ENCODE measurements at places on chromosomes 3 and 15. TPM values are rescaled to one million over a fixed set of nuclear protein-coding genes. Genes with fewer than 3 reads are reported as not detected.

AADACL2 gene
- not detected for total RNA-seq

- H3K36me3 ChIP-seq: no peaks in the 10 kb centered on the region
- H3K4me3 ChIP-seq: no peak overlapping the region
- peaks cover 8% of the 10 kb centered on the region for H3K4me1 ChIP-seq
- no peaks in the 10 kb centered on the region for H3K27me3 ChIP-seq
- no peak overlapping the region for H3K27ac ChIP-seq
- no peak for DNase-seq
Observed at GRCh38 chr3:71492974-71493771, 90.4 kb downstream of the FOXP1 start.

DNA sequence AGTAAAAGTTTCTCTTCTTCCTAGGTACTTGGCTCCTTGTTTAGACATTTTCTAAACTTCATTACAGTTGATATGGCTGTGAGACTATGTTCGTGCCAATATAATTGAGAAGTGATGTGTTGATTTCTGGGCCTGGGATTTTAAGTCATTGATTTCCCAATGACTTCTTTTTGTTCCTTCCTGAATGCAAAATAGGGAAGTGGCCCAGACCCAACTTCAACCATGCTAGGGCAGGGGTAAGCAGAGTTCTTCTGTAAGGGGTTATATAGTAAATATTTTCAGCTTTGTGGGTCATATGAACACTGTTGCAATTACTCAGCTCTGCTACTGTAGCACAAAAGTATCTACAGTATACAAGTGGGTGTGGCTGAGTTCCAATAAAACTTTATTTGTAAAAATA lies 320.1 kb upstream of the WNT5A start:
- H3K4me1 ChIP-seq: no peaks in the 10 kb centered on the region
- H3K4me3 ChIP-seq: no peak overlapping the region
- no peaks in the 10 kb centered on the region for H3K36me3 ChIP-seq

- DNase-seq: no peak
- no peaks in the 10 kb centered on the region for H3K36me3 ChIP-seq
- H3K27ac ChIP-seq: no peak overlapping the region
- H3K4me1 ChIP-seq: no peaks in the 10 kb centered on the region
Observed at GRCh38 chr3:118380576-118380975, 654.1 kb downstream of the IGSF11 start.

MELTF gene
- total RNA-seq: 19.9 TPM

DNA sequence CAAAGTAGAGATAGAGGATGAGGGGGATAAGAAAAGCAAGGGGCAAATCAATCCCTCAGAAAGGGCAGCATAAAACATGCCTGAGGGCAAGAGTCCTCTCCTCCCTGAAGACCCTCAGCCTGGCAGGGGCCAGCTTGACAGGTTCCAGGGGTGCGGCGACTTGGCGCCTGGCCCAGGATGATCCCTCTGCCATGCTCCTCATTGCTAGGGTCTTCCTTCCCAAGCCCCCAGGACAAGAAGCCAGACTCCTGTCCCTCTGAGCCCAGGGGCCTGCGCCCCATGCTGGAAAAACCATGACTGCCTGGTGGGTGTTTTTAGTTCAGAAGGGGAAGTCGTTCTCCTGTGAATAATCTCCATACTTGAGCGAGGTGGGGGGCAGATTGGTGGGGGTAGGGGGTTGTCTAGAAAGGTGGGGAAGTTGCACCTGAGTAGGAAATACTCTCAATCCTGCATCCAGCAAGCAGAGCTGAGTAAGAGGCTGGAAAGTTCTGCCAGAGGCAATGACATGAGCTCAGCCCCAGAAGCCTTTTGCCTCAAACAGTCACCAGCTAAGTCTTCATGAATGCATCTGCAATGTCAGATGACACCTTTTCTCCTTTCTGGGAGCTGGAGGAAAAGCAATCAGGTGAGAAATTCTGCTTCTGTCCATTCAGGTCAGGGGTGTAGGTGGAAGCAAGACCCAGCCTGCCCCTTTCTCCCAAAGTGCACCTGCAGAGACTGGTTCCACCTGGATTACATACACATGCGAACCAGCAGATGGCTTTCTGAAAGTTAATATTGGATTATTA lies 18.3 kb downstream of the SLC12A8 start:
- peaks cover under 1% of the 10 kb centered on the region for H3K36me3 ChIP-seq
- H3K27ac ChIP-seq: no peak overlapping the region
- no peaks in the 10 kb centered on the region for H3K4me1 ChIP-seq

DNA sequence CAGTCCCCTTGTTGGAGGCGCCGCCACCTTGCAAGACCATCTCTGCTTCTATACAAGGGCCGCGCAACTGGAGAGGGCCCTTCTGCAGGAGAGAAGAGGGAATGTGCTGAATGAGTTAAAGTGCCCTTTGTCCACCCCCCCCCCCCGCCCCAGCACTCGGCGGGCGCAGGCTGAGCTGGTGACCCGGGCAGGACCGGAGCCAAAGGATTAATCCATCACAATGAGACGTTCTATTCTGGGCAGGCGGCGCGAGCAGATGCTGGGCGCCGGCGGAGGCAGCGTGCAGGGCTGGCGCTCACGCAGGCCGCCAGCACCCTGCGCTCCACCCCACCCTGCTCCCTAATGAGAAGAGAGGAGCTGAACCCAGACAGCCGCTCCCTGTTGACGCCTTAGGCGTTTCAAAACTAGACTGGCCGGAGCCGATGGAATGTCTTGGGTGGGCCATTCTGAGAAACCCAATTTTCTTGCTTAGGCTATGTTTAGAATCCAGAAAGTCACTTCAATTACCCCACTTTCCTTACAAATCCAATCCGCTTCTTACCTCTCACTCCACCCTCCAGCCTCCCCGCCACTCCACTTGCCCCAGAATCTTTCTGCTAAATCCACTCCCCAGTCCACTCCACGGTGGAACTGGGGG lies 32.9 kb downstream of the GJD2 start:
- no peak overlapping the region for H3K4me3 ChIP-seq
- H3K27me3 ChIP-seq: no peaks in the 10 kb centered on the region
- DNase-seq: peak; percentile 83
- H3K4me1 ChIP-seq: no peaks in the 10 kb centered on the region

DNA sequence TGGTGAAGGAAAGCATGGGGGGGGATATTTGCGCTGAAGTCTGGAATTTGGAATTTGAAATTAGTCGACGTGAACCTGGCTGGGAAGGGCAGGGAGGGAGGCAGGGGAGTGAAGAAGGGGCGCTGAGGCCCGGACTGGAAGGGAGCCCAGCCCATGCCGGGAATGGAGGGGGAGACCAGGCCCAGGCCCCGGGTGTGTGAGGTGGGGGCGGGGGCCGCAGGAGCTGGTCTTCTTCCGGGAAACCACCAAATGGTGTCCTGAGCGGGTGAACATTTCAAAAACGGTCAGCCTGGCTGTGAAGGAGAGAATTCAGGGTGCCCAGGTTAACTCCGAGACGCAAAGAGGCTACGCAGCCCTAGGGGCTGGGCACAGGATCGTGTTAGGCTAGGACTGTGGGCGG lies 497 bp upstream of the PRR20G start:
- DNase-seq: no peak
- no peaks in the 10 kb centered on the region for H3K27me3 ChIP-seq
- H3K4me3 ChIP-seq: no peak overlapping the region
- H3K4me1 ChIP-seq: no peaks in the 10 kb centered on the region

DNA sequence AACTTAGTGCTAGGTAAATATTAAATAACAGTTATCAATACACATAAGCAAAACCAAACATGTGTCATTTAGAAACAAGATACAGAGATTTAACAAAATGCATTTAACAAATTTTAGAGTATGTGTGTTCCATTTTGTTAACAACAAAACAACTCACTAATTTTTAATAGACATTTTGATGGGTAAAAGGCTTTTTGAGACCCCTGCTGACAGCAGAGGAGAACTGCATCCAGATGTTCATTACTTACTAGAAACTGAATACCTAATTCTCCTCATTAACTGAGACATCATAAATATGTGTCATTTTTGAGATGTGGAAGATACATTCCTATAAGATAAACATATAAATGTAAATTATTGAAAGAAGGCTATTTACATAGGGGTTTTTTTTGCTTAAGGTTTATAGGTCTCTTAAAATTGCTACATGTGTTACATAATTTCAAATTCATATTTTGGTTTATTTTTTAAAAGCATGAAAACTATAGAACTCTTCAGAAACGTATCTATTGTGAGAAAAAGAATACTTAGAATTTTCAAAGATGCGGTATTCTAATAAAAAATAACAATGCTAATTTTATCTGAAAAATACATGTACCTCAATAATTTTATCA lies 1009.8 kb downstream of the TUSC7 start:
- H3K4me3 ChIP-seq: no peak overlapping the region
- no peaks in the 10 kb centered on the region for H3K36me3 ChIP-seq
- no peaks in the 10 kb centered on the region for H3K4me1 ChIP-seq

DNA sequence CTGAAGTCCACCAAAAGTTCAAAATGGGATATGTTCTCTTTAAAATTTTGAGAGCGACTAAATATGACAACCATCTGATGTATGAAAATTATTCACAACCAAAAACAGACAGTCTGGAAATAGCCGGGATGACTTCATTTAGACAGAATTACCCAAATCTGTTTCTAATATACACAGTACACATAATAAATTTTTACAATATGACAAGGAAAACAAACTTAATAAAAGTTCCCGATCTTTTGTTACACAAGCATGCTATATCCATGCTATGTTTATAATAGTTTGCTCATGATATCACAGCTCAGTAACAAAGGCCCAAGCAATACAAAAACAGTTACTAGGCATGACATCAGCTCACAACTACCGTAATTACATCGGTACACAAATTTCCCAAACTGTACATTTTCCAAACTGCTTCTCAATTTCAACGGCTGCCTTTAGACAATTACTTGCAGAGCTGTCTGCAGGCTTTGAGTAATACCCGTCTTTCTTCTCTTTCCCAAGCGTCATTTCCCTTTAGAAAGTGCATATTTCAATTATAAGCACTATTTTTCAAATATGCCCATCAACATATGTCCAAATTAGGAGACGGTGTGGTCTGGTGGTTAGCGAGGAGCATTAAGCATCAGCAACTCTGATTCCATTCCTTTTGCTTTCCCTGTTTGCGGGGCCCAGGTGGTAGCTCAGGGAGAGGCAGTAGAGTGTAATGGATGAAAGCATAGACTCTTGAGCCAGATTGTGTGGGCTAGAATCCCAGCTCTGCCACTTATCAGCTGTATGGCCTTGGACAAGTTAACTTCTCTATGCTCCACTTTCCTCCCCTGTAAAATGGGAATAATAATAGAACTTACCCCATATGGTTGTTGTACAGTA lies 481.2 kb downstream of the FOXP1 start:
- no peaks in the 10 kb centered on the region for H3K36me3 ChIP-seq
- H3K27ac ChIP-seq: peak overlapping the region; percentile 1
- no peaks in the 10 kb centered on the region for H3K27me3 ChIP-seq
- no peaks in the 10 kb centered on the region for H3K4me1 ChIP-seq
- DNase-seq: no peak

GRCh38 chr15:31214864-31215489 lies 111.7 kb upstream of the KLF13 start:
- no peaks in the 10 kb centered on the region for H3K4me1 ChIP-seq
- no peak overlapping the region for H3K4me3 ChIP-seq
- peaks cover 65% of the 10 kb centered on the region for H3K27me3 ChIP-seq
- no peak for DNase-seq
- no peak overlapping the region for H3K27ac ChIP-seq

DNA sequence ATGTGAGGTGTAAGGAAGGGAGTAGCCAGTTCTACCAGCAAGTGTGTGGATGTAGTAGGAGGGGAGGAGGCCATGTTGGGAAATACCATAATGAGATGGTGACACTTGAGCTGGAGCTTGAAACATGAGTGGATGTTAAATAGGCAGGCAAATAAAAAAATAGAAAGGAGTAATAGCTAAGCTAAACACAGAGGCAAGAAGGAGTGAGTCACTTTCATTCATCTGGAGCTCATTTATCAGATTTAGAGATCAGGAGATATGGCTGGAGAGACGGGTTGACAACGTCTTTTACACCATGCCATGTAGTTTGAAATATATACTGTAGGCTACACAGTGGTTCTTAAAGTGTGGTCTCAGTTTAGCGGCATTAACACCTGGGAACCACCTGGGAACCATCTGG lies 390.5 kb downstream of the DIPK2A start:
- no peak for DNase-seq
- no peaks in the 10 kb centered on the region for H3K27me3 ChIP-seq
- no peaks in the 10 kb centered on the region for H3K4me1 ChIP-seq

CPLX3 gene
- 0.63 TPM for total RNA-seq

GRCh38 chr15:58513008-58513407 lies 81.2 kb downstream of the LIPC start:
- H3K27me3 ChIP-seq: no peaks in the 10 kb centered on the region
- no peaks in the 10 kb centered on the region for H3K4me1 ChIP-seq
- peak; percentile 5 for DNase-seq
- H3K4me3 ChIP-seq: no peak overlapping the region

MYO5C gene
- total RNA-seq: 19.1 TPM
